ENCODE measurements at places on chromosomes 12 and 14. TPM values are rescaled to one million over a fixed set of nuclear protein-coding genes. Genes with fewer than 3 reads are reported as not detected.
A peak's percentile ranks its signal among the peaks of the same experiment; 100 is the strongest.

DNA sequence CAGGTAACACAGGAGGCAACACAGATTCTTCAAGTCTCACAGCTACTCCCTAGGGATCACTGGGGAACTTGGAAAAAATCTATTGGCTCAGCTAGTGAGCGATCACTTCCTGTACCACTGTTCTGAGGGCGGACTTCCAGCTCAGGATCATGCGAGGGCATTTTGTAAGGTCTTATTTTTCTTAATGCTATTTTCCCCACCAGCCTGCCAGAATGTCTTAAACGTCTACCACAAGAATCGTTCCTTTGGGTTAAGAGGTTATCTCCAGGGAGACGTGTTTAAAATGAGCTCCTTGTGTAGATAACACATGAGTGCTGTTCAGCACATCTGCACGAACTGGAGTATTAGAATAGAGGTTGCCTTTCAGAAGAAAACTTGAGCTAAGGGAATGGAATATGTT, 162.6 kb downstream of the ETNK1 start:
- peak; percentile 53 for DNase-seq

Gene ZC2HC1C
- 1.9 TPM for total RNA-seq

DNA sequence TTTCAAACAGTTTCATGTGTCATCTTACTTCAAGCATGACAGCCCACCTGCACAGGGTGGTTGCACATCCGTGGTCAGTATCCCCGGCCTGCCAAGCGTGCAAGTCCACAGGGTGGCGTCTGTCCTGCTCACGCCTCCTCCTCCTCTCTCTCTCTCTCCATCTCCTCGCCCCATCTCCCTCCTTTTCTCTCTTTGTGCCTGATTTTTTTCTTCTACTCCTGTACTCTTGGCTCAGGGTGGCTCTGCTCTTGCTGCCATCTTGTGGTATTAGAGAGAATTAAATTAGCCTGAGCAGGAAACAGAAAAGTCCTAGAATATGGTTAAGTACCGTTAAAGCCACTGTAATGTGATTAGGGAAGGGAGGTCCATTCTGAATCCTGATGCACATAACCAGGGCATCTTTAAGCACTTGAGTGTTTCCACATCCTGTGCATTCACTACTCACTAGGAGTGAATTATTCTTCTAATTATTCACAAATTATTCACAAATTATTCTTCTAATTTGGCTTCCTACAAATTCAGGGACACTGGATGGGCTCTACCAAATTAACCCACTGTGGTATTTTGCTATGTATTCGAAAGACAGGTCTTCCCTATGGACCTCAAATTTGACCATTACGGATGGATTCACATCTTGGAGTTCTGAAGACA, 25.5 kb upstream of the DTX1 start:
- peak; percentile 76 for DNase-seq

Gene OASL
- total RNA-seq = 0.06 TPM

DNA sequence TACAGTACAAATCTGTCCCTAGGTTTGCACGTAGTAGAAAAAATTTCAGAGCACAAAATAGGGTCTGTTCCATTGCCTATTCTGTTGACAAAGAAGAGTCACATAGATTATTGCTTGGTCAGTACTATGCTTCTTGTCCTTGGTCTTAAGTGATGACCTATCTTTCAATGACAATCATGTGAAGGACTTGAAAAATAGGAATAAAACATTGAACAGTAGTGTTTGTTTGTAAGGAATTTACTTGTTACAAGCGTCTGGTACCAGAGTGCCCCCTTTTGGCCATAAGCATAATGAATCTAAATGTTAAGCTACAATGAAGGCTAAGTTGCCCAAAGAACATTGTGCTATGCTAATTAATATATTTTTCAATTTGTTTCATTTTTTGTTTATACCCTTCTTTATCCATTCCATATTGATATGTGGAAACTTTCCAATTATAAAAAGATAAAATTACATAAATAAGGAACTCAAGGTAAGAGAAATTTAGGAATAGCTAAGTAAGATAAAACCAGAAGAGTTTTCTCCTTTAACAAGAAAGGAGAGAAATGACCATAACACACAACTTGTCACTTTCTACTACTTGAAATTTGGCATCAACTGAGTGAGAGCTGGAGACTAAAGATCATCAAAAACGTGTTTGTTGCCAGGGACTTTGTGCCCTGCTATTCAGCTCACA, 204.7 kb downstream of the EPS8 start:
- DNase-seq = no peak

Gene MANSC4
- not detected for total RNA-seq

DNA sequence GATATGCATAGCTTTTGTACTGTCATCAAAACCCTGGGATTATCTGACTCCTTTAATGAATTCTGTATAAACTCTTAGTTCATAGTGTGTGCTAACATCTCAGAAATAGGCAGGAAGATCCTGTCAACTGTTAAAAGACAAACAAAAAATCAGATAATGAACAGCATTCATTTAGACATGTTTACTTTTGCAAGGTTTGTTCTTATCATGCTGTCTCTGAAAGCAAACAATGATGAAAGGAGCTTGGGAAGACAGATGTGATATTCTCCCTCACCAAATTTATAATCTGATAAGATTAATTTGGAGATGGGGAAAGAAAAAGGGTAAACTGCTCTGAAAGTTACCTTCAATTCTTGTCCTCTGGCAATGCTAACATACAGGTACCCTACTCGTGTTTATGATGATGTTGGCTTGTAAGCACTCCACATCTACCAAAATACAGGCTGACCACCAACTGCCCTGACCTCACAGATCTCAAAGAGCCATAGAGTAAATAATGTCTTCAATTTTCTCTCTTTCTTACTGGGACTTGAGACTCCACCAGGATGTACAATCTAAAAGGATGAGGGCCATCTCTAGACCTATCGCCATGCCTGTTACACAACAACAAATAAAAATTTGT, 233.8 kb downstream of the SSPN start:
- no peak for DNase-seq

DNA sequence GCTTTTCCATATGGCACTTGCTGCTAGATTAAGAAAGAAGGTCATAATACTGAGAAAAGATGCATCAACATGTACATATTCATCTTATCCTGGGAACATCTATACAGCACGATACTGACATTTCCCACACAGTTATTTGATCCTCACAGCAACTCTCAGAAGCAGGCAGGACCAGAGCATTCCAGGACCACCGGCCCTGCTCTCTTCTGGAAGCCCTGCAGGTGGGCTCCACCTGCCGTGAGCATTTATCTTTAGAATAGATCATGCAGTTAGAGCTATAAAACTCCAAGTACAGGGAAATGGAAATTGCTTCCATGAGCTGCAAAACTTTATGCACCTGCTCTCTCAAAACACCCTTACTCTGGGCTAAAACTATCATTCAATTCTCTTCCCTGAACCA, 5.5 kb upstream of the BDKRB1 start:
- DNase-seq = no peak
